ENCODE measurements at places on chromosomes 4 and X. TPM values are rescaled to one million over a fixed set of nuclear protein-coding genes. Genes with fewer than 3 reads are reported as not detected.

DNA sequence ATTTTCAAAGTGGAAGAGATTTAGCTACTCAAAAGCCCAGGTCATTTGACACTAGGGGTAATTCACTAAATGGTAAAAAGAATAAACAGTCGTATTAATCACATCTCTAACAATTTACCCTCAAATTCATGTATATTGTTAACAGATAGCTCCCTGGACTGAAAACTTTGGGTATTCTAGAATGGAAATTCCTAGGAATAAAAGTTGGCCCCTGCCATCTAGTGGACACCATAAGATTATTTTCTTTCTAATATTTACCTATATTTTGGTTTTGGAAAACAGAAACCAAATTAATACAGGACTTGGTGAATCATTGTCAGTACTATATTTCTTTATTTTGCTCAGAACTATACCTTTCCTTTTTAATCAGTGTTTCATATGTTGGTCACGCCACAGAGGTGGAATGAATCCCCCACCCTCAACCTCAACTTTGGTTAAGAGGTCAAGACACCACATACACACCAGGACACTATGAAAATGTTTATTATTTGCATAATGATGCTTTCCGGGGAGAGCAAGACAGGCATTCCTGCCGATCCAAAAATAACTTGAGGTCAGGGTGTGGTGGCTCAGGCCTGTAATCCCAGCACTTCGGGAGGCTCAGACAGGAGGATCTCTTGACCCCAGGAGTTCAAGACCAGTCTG is 96.2 kb upstream of the APOOL start:
- DNase-seq, result no peak

GRCh38 chr4:13888112-13888511 is 260.6 kb upstream of the BOD1L1 start:
- DNase-seq, result no peak

DNA sequence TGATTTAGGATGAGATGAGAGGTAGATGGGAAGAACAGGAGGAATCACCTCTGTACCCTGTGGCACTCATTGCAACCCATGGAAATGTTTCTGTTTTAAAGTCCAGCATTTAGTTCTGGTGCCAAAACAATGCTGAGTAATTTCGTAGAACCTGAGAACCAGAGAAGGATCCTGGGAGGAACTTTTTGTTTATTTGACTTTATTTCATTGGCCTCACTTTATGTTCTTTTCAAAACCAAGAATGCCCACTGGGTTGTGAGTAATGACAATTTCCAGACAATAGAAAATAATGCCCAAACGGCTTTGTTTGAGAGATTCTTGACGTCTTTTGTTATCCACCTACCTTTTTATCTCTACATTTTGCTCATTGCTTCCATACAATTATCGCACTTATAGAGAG is 111.3 kb downstream of the SHROOM3 start:
- no peak for DNase-seq

DNA sequence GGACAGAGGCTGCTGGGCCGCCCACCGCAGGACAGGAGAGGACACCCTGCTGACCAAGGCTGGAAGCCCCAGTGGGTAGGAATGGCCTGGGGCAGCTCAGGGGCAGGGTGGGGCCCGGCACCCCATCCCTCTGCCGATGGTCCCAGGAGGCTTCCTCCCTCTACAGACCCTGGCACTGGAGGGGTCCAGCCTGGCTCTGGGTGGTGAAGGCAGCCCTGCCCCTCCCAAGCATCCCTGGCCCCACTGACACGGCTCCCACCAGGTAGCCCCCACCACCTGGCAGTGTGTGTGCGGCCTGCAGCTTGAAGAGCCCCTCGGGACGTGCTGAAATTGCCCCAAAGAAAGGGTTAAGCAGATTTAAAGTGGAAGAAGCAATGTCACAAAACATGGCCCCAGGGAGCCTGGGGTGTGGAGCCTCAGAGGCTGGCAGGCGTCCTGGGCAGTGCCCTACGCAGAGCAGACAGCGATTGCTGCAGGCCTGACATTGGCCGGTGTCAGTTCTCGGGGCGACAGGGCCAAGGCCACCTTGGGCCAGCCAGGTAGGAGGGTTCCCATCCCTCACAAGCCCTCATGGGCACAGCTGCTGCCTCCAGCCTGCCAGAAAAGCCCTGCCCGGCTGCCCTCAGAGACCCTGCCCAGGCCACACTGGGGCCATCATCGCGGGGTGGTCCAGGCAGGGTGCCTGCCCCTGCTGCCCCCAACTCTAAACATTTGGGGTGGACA is 80.5 kb downstream of the FAM53A start:
- no peak for DNase-seq

- no peak for DNase-seq
Observed at GRCh38 chrX:26574234-26574633, 358.3 kb downstream of the MAGEB5 start.

DNA sequence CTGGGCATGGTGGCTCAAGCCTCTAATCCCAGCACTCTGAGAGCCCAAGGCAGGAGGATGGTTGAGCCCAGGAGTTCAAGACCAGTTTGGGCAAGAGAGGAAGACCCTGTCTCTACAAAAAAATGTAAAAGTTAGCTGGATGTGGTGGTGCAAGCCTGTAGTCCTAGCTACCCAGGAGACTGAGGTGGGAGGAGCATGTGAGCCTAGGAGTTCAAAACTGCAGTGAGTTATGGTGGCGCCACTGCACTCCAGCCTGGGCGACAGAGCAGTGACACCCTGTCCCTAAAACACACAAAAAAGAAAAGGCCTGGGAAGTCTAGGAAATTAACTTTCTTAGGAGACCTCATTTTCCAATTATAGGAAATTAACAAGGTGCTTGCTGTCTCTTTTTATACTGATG is 76.8 kb downstream of the JAKMIP1 start:
- no peak for DNase-seq

DNA sequence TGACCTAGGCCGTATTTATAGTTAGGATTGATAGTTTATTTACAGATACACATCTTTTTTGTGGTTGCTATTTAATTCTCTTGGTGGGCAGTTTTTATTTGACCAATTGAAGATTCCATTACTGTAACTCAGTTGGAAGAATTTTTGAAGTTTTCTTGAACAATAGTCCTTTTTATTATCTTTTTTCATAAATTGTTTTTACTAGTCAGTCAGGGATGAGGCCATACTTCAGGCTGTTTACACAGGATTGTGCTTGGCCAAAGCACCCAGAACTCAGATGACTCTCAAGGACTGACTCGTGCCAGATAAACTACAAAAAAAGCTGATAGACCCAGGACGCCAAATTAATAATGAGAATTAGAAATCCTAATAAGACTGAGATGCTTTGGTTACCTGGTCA is 7.0 kb downstream of the HERC3 start:
- DNase-seq, result no peak

GRCh38 chrX:114372937-114373336 is 210.9 kb upstream of the HTR2C start:
- no peak for DNase-seq

GRCh38 chr4:76674983-76675382 is 223.0 kb downstream of the SOWAHB start:
- no peak for DNase-seq

GRCh38 chr4:61638591-61638990 is 438.5 kb downstream of the ADGRL3 start:
- DNase-seq, result no peak

DNA sequence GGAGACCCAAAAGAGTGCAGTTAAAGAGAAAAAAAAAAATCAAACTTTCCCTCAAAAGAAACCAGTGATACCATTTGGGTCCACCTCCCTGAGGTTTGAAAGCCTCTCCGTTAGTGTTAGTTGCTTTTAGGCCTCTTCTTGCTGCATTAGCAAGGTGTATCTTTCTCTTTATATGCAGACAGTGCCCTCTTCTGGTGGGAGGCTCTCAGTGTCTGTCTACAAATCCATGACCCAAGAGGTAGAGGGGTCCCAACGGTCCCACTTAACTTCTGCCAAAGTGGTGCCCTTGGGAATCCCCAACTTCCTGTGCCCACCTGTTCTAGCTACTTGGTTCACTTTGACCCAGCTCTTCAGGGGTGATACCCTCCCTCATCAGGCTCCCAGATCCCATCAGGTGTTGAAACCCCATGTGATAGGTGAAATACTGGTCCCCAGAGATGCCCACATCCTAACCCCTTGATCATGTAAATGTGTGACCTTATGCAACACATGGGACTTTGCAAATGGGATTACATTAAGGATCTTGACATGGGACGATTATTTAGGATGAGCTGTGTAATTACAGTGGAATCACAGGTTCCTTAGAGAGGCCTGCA is 63.7 kb upstream of the CD99 start:
- DNase-seq, result peak; percentile 57

GRCh38 chr4:185535612-185536410 is 504 bp upstream of the PDLIM3 start:
- no peak for DNase-seq

DNA sequence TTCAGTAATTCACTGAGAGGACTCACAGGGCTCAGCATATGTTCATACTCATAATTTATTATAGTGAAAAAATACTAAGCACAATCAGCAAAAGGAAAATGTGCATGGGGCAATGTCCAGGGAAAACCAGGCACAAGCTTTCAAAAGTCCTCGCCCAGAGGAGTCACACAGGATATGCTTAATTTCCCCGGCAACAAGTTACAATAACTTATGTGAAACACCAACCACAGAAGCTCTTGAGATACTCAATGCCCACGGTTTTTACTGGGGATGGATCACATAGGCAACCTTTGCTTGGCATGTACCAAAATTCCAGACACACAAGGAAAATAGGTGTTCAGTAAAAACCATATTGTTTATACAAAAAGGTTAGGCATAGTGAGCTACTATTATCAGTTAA is 38.5 kb upstream of the STPG2 start:
- no peak for DNase-seq

DNA sequence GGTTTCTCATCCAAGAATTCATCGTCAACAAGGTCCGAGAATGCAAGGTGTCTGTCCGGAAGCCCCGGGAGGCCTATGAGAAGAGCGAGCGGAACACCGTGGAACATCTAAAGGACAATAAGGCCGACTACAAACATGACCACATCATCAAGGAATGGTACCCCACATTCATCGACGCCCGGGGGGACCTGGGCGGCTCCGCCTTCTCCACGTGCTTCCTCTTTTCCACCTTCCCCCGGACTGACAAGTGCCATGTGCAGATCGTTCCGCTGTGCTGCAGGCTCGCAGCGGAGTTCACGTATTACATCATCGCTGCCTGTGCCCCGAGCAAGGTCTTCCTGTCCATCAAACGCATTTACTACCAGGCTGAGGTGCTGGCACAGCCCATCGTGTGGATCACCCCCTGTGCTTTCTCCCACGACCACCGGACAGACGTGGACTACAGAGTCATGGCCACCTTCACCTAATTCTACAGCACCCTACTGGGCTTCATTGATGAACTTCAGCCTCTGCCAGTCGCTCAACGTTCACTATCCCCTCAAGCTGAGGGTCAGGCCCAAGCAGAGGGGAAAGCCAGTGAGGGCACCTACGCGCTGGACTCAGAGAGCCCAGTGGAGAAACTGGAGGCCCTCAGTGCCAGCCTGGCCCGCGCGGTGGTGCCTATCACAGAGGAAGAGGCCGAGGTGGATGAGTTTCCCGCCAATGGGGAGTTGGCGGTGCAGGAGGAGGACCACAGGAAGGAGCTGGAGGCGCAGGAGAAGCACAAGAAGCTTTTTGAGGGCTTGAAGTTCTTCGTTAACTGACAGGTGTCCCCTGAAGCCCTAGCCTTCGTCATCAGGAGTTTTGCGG is 125.9 kb upstream of the PABPC4L start:
- no peak for DNase-seq

GRCh38 chr4:168537571-168537970 is 40.7 kb downstream of the PALLD start:
- no peak for DNase-seq

DNA sequence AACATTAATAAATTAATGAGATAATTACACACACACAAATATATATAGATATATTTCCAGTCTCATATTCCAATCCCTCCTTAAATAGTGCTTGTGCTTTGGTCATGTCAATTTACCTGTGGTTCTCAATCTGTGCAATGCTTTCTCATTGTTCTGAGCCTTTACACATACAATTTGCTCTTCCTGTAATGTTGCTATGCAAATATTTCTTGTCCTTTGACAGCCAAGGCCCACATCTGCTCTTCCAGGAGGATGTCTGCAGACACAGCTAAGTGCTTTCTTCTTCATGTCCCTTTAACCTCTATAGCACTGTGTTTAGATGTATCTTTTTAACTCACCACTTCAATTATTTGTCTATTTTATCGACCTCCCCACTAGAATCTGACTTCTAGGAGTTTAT is 67.3 kb upstream of the RAPGEF2 start:
- no peak for DNase-seq

- DNase-seq, result no peak
Observed at GRCh38 chr4:120692964-120693363, 229.6 kb downstream of the PRDM5 start.

- DNase-seq, result no peak
Observed at GRCh38 chr4:52102587-52102986, 51.5 kb downstream of the SPATA18 start.

DNA sequence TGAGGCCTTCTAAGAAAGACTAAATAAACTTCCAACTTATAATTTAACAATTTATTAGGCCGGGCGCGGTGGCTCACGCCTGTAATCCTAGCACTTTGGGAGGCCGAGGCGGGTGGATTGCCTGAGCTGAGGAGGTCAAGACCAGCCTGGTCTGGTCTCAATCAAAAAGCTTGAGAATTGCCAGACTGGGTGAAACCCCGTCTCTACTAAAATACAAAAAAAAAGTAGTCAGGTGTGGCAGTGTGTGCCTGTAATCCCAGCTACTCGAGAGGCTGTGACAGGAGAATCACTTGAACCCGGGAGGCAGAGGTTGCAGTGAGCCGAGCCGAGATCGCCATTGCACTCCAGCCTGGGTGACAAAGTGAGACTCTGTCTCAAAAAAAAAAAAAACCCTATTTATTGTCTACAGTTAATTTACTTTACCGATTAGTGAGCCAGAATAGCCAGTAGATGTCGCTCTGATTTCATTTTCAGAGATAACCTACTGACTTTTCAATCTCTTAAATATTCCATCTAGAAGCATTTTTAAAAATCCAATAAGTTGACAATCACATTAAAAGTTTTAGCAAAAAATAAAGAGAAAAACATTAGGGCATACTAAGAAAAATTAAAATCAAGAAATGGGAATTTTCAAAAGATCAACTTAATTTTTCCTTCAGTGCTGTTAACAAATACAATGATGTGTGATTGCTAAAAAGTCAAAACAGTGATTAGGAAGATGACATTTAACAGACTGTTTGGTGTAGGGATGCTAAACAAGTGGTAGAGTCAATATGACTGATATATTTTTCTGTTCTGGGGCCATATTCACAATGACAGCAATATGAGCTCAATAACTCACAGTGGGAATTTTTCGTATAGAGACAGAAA is 4.3 kb upstream of the SHROOM3 start:
- DNase-seq, result no peak

GRCh38 chr4:81472281-81473182 is 825 bp upstream of the RASGEF1B start:
- DNase-seq, result no peak

GRCh38 chr4:190121759-190122158 is 51.8 kb upstream of the DUX4 start:
- DNase-seq, result no peak

- DNase-seq, result no peak
Observed at GRCh38 chr4:76984127-76984526, 34.6 kb downstream of the SEPTIN11 start.

Gene IL3RA
- total RNA-seq, result 0.73 TPM

Gene SSX2
- total RNA-seq, result not detected

Gene RTL5
- total RNA-seq, result 0.12 TPM

Gene SYNPO2
- total RNA-seq, result 0.27 TPM

Gene TBC1D8B
- total RNA-seq, result 0.18 TPM

All from activated naive CD4-positive, alpha-beta T cell treated with anti-CD3 and anti-CD28 coated beads, Interleukin-2, amount 50 U/mL, for 72 hours (primary cell).